Fibroblast of skin of scalp (primary cell): ENCODE measurements at places on chromosomes 5 and 9.

GRCh38 chr5:140795259-140795641 is 598 bp downstream of the PCDHA2 start:
- DNase-seq, result peak; percentile 1

- no peak for DNase-seq
Observed at GRCh38 chr9:126502417-126503332, 111.1 kb upstream of the LMX1B start.

GRCh38 chr5:135013445-135013844 is 20.6 kb downstream of the PITX1 start:
- no peak for DNase-seq

DNA sequence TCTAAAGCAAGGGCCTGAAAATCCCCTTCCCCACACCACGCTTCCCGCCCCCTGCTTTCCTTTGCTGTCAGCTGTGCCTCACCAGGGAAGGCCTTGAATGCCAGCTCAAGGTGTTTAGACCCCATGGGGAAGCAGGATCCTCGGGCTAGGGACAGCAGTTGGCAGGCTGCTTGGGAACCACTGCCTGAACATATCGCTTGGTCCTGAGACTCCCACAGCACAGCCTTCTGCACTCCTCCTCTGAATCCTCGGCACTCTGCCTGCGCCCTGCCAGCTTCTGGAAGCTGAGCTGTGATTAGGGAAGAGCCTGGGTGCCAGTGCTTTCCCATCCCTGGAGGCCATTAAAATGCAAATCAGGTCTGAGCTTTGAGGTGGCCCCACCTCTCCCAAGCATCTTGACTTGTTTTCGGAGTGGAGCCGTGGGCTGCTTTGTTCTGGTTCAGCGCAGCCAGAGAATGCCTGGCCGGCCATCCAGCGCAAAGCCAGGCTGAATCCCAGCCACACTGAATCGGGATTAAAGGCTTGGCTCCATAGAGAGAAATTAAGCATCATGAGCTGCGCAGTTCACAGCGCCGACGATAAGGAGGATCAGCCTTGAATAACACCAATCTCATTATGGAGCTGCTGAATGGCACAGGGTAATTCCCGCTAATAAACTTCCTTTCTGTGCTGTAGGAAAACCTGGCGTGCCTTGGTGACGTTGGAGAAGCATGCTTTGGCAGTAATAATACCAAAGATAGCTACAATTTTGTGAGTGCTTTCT is 40.0 kb downstream of the AMBP start:
- no peak for DNase-seq

DNA sequence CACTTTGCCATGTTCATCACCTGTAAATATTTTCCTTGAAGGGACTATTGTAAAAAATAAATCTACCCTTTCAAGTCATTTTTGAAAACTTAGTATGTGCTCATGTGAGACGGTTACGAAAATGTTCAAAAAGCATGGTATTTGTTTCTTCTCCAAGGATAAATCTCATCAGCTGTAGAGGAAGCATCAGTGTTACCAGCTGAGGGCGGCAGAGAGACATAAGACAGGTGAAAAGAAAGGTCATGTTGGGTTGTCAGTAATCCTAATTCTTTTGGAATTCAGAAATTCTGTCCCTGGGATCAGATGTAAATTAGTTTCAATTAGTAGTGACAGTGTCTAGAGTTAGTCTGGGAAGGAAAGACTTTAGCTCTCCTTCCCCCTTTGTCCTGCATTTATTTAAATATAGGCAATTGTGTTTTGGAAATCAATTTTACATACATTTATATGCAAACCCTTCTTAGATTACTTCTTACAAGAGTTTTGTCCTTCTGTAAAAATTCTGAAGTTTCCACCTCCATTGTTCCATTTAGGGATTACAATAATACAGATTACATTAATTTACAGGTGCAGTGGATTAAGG is 791.9 kb upstream of the CDH6 start:
- DNase-seq, result peak; percentile 29

DNA sequence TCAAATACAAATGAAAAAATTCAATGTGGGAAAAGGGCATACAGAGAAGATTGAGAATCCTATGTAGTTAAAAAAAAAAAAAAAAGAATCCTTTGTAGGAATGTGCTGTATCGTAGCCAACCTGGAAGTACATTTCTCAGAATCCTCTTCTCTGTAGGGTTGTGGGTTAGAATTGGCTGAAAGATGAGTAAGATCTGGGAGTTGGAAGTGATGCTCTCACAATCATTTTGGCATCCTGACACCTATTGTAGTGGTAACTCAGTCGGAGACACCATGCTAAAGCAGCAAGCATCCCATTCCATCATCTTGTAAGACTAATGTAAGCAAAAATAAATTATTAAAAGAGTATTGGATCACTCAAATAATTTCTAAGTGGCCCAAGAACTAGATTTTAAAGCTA is 30.6 kb downstream of the MRPL22 start:
- peak; percentile 53 for DNase-seq

- DNase-seq, result peak; percentile 23
Observed at GRCh38 chr5:145510324-145510723, 324.8 kb downstream of the PRELID2 start.

DNA sequence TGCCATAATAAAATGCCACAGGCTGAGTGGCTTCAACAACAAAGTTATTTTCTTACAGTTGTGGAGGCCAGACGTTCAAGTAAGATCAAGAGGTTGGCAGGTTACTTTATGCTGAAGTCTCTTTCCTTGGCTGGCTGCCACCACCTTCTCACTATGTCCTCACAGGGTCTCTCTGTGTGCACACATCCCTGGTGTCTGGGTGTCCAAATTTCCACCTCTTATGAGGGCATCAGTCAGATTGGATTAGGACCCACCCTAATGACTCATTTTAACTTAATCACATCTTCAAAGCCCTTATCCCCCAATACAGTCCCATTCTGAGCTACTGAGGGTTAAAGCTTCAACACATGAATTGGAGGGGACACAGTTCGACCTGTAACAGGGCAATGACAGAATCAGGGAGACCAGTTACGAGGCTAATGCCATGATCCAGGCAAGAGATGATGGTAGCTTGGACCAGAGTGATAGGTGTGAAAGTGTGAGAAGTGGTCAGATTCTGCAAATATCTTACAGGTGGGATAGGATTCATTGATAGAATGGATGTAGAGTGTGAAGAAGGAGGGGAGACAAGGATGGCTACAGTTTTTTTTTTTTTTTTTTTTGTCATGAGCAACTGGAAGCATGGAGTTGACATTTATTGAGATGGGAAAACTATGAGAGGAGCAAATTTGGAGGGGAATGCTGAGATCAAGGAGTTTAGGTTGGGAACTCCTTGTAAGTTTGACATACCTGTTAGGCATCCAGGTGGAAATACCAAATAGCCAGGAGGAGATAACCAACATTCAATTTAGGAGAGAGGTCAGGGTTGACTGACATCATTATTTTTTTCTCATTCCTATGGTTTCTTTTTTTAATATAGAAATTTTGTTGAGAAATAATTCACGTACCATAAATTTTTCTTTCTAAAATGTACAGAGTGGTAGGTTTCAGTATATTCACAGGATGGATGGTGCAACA is 39.6 kb upstream of the FGF1 start:
- DNase-seq, result peak; percentile 35

GRCh38 chr5:122500245-122501088 is 188.4 kb downstream of the SNCAIP start:
- DNase-seq, result peak; percentile 72

- DNase-seq, result no peak
Observed at GRCh38 chr5:122435761-122436160, 123.7 kb downstream of the SNCAIP start.

GRCh38 chr9:5593904-5594303 is 35.0 kb upstream of the RIC1 start:
- DNase-seq, result no peak

- DNase-seq, result peak; percentile 95
Observed at GRCh38 chr5:108560581-108560980, 178.7 kb upstream of the FBXL17 start.

DNA sequence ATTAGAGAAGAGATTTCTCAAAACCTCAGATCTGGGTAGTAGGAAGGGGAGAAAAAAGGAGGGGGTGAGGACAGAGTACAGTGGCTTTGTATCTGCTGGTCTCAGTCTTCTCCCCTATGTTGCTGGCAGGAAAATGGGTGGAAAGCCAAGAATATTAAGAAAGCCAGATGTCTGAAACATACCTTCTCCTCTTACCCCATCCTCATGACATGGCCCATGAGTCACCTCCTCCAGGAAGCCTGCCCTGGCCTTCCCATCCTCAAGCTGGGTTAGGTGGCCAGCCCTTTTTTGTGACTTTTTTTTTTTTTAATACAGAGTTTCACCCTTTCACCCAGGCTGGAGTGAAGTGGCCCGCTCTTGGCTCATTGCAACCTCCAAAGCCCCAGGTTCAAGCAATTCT is 61.8 kb downstream of the ABCA1 start:
- DNase-seq, result peak; percentile 43

- peak; percentile 65 for DNase-seq
Observed at GRCh38 chr9:136644343-136644592, 18.4 kb upstream of the EGFL7 start.

DNA sequence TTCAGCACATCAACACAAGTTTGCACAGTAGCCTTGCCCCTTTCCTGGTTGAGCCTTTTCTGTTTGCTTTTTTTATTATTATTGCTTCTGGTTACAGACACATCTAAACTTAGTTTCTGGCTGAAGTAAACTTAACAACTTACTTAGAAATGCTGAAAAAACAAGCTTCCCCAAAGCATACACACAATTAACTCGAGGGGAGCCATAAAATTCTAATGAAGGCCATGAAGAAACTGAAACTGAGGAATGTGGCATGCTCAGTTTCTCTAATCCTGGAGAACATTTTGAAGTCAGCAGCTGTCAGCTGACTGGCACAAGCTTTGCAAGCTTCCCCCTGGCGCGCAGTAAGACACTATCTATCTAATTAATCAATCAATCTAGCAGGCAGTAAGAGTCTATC is 3.7 kb downstream of the MYO10 start:
- DNase-seq, result no peak

DNA sequence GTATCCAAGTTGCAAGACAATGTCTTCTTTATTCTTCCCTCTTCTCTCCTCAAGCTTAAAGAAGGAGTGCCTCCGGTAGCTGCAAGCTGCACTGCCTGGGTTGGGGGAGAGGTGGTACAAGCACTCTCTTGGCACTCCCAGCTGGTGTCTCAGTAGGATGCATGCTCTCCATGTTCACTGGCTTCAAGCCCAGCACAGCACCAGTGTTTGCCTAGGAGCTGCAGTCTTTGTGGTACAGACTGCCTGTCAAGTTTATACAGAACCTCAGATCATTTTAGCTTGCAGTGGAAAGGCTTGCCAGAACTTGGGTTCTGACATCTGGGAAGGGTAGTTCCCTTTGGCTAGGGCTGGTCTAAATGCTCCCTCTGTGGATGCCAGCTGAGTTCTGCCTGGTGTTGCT is 505.6 kb downstream of the MAN2A1 start:
- DNase-seq, result no peak

- no peak for DNase-seq
Observed at GRCh38 chr5:127423173-127423798, 94.2 kb upstream of the PRRC1 start.

GRCh38 chr5:154517181-154517580 is 39.2 kb upstream of the HAND1 start:
- DNase-seq, result no peak

DNA sequence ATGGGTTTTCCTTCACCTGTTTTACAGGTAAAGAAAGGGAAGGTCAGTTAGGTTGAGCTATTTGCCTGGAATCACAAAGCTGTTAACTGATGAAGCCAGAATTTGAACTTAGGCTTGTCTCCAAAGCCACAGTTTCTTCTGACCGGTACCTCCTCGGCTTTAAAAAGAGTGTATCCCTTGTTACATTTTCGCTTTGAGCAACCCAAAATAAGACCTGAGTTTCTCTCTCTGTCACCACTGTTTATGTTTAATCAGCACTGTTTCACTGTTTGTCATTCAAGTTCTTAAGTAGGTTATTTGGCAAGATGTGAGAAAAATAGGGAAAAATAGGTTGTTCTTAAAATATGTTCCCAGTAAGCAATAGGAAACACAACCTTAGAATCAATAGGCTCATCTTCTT is 84.6 kb downstream of the VCAN start:
- DNase-seq, result no peak

- no peak for DNase-seq
Observed at GRCh38 chr5:5200133-5200532, 60.0 kb downstream of the ADAMTS16 start.

- no peak for DNase-seq
Observed at GRCh38 chr9:70105147-70105546, 61.5 kb downstream of the MAMDC2 start.

DNA sequence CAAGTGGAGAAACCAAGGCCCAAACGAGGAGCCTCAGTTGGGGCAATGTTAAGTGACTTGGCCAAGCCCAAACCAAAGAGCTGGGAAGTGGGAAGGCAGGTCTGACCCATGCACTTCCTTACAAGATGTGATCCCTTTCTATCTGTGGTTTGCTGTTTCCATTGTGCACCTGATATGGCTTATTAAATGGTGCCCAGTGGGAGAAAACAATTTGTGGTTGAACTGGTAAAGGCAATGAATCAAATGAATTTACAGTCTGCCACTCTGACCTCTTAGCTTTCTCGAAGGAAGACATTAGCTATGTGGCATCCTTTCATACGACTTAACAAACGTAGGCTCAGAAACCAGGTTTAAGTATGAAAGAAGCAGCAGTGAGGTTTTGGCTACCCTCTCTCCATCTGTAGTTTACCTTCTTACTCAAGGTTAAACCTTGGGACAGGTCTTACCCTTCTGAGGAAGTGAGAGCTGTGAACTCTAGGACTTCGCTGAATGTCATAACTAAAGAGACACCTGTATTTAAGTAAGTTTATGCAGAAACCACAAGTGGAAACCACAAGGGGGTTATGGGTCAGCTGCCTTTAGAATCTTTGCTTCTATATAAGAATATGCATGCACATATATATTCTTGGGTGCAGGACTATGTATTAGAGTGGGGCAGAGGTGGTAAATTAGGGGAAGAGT is 100.5 kb upstream of the SPATA31D4 start:
- DNase-seq, result no peak

GRCh38 chr9:120635011-120635410 is 55.0 kb upstream of the CDK5RAP2 start:
- no peak for DNase-seq

DNA sequence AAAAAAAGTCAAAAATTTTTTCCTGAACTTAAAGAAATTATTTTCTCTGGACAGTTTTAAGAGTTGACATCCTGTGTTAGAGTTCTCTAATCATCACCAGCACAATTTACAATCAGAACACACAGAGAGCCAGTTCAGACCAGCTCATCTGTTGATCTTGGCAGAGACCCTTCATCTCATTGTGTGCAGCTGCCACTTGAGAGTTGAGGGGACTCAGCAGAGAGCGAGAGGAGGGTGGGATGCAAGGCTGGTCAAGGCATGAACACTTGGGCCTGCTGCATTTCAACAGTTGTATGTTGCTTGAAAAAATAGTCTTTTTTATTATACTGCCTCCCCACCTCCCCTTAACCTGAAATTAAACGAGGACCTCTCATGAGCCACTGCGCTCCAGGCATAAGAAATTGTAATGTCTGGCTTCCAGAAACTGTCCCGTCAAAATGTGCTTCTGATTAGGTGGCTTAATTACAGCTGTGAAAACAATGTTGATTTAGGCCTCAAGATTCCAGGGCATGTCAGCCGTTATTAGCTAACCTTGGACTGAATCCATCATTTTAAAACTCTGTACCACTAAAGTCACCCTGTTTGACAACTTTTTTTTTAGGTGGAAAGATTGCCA is 383.6 kb downstream of the CCDC171 start:
- DNase-seq, result peak; percentile 96
